ENCODE measurements at places on chromosomes 12 and 14.

DNA sequence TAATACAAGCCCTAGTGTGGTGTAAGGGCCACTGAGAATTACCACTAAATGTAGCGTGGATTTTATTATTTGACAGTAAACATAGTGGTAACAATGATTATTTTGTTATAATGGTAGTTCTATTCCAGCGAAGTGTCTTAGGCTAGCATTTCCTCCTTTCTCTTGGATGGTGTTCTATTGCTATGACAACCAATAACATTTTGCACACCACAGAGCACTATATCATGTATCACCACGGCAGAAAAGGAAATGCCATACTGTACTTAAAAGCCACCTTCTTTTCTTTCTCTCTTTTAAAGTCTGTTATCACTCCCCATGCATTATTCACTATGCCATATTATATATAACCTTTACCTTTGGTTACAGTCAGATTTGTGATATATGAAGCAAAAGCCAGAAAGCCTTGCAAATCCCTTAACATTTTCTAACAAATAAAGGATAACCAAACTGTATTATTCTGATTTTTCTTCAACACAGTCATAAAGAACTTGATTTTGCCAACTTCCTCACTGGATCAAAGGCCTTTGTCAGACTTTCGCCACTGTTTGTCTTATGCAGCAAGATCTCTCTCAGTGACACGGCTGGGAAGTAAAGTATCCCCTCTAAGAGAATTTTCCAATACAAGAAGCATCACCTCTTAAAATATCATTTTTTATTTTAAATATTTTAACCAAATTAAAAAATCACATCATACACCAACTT, 195.8 kb downstream of the FOXN3 start:
- no peak for DNase-seq

GRCh38 chr12:80226576-80226975, 127.2 kb downstream of the OTOGL start:
- no peak for DNase-seq

DNA sequence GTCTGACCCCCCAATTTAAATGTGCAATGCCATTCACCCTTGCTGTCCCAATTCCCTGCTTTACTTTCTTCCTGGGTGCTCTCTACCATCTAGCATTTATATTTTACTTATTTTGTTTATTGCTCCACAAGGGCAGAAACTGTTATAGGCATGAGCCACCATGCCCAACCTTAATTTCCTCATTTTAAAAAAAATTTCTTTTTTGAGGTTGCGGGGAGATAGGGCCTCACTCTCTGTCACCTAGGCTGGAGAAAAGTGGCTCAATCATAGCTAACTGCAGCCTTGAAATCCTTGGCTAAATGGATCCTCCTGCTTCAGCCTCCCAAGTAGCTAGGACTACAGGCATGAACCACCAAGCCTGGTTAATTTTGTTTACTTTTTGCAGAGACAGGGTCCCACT, 13.0 kb downstream of the HPD start:
- DNase-seq = no peak

DNA sequence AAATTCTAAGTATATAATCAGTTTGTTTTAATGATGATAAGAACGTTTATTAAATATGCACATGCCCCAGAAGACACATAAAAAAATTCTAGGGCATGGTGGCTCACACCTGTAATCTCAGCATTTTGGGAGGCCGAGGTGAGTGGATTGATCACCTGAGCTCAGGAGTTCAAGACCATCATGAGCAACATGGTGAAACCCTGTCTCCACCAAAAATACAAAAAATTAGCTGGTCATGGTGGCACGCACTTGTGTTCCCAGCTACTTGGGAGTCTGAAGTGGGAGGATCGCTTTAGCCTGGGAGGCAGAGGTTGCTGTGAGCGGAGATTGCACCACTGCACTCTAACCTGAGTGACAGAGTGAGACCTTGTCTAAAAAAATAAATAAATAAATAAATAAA, 4.0 kb downstream of the CD69 start:
- DNase-seq = no peak

GRCh38 chr12:67626156-67626555, 22.4 kb upstream of the DYRK2 start:
- no peak for DNase-seq

- no peak for DNase-seq
These were observed 54.0 kb downstream of the PRIMA1 start for GRCh38 chr14:93734086-93734822.

GRCh38 chr14:93064411-93065271, 51.1 kb downstream of the ITPK1 start:
- no peak for DNase-seq

GRCh38 chr12:51913071-51914033, 6.0 kb downstream of the ACVRL1 start:
- no peak for DNase-seq

DNA sequence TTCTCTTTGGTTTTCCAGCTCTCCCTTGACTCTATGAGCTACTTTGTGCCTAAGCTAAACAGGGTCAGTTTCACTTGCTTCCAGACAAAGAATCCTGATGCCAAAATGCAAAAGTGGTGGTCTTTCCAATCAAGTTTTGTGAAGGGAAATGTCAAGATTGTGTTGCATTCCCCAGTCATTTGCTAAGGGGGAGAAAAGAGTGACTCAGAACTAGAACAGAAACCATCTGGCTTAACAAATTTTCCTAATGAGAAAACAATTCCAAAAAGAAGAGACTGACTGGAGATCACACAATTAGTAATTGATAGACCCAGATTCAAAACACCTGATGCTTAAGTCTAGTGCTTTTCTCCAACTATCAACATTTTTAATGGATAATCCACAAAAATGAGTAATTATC, 235.1 kb upstream of the DIO2 start:
- no peak for DNase-seq

DNA sequence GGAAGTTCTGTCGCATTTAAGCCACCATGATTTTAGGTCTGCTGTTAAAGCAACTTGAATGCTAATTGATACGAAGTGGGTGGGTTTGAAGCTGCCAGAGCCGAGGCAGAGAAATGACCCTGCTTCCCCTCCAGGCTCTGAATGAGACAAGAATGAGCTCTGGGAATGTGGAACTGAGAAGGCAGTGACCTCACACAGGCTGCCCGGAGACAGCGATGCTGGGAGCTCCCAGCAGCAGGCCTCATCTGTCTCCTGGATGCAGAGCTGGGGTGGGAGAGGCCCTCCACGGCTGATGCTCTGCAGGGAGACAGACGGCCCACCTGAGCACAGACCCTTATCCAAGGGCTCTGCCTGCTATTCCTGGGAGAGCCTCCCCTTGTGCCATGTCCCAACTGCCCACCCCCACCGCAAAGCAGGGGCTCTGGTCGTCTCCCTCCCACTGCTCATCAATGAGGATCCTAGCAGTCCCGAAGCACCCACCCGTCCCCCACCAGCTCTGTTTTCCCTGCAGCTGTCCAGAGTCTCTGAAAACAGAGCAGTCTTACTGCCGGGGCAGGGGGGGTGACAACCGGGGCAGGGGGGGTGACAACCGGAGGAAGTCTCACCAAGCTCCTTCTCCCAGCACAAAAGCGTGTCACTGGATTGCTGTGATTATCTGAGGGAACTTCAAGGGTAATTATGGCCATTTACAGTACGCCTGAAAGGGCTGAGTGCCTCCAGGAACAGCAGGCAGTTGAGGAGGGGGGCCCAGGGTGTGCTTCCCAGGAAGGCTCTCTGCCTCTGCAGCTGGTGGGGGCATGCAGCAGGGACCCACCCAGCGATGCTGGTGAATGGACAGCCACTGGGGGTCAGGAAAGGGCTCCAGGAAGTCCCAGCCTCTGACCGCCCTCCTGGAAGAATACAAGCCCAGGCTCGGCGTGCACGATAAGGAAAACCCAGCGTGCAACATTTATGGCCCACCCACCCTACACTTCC, 67.8 kb downstream of the CHGA start:
- DNase-seq = no peak

- DNase-seq = no peak
These were observed 30.0 kb upstream of the ANP32D start for GRCh38 chr12:48442179-48442847.

DNA sequence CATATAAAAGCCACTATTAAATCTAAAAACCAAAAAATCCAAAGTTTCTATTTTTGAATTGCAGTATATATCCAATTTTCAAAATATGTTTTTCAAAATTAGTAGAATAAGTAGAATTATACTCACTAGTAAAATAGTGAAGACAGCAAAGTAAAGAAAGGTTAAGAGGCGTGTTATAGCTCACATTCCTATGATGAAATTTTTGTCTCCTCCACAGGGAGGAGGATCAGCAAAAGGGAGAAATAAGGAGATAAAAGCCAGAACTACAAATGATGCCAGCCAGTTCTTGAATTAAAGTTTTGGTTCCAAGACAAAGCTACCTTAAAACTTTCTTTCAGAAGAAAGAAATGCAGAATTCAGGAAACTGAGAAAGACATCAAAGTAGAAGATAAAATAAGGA, 50.0 kb downstream of the C2CD5 start:
- no peak for DNase-seq

DNA sequence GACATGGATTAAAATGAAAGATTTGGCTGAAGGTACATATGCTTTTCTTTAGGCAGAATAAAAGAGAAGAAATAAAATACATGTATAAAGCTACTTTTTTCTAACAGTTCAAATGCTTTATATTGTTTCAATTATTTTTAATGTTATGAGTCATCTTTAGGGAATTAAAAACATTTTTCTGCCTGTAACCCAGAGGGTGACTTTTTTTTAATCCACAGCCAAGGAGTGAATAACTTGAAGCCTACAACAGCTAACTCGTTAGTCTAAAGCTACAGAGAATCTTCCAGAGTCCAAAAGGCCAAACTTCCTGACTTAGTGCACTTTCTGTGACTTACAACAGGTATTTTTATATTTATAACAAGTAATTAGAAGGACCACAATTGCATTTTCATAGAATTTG, 151.6 kb downstream of the SEC23A start:
- no peak for DNase-seq

GRCh38 chr12:20520532-20520931, 152.2 kb downstream of the PDE3A start:
- DNase-seq = no peak

- DNase-seq = no peak
These were observed 573 bp downstream of the ARL6IP4 start for GRCh38 chr12:122981036-122981471.

DNA sequence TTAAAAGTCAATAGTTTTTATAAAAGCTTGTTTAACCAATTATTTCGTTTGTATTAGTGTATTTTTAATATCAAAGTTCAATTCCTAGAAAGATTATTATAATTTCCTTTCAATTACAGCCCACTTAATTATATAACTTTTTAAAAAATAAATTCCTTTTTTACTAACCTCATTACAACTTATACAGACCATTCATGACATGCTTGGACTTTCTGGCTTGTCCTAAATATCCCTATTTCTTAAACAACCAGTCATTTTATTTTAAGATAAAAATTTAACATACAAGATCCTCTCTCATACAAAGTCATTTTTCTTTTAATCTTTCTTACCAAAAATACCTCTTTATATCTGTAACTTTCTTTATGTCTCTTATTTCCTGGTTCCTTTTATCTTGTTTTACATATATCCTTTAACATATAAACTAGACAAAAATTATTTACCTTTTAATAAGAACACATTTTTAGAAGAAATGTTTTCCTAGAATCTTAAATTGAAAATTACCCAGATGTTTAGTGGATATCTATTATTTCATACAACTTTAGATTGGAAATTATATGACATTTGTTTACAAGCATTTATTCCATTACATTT, 10.4 kb upstream of the TMEM263 start:
- no peak for DNase-seq

- DNase-seq = no peak
These were observed 25.3 kb downstream of the LRIG3 start for GRCh38 chr12:58895053-58895452.

- DNase-seq = no peak
These were observed 11.6 kb downstream of the PLEKHG3 start for GRCh38 chr14:64715628-64716412.

GRCh38 chr12:119842380-119842779, 34.7 kb downstream of the CIT start:
- DNase-seq = no peak

DNA sequence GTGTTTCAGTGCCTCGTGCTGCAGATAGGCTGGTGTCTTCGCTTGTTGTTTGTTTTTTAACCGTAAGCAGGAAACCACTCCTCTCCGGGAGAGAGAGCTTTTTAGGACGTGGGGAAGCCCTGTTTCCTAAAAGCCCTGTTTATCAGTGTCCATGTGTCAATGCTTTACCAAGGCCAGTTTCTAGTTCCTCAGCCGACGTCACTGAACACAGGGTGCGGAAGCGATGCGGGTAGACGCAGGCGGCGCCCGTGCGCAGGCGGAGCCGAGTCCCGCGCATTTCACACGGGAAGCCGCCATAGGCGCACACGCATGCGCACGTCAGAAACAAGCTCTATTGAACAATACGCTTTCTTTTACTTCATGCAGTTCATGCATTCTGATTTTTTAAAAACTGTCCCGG, 79.8 kb downstream of the GLT1D1 start:
- no peak for DNase-seq

- DNase-seq = no peak
These were observed 55.9 kb downstream of the ZFC3H1 start for GRCh38 chr12:71607494-71608330.

DNA sequence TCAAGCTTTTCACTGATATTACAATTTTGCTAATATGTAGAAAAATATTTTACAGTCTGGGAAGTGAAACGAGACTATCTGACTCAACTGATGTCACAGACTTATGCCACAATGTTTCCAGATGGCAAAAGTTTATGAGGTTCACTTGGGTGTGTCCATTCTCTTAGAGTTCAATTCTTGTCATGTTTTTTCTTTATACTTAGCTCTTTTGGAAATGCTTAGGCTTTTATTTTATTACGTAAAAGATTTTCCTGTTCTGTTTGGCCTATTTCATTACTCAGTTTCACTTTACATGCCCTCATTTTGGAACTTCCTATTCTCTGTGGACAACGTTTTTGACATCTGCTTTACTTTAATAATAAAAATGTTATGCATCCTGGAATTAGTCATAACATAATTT, 2.1 kb upstream of the PDZRN4 start:
- DNase-seq = no peak

- no peak for DNase-seq
These were observed 151.5 kb upstream of the GSC start for GRCh38 chr14:94921456-94921855.

DNA sequence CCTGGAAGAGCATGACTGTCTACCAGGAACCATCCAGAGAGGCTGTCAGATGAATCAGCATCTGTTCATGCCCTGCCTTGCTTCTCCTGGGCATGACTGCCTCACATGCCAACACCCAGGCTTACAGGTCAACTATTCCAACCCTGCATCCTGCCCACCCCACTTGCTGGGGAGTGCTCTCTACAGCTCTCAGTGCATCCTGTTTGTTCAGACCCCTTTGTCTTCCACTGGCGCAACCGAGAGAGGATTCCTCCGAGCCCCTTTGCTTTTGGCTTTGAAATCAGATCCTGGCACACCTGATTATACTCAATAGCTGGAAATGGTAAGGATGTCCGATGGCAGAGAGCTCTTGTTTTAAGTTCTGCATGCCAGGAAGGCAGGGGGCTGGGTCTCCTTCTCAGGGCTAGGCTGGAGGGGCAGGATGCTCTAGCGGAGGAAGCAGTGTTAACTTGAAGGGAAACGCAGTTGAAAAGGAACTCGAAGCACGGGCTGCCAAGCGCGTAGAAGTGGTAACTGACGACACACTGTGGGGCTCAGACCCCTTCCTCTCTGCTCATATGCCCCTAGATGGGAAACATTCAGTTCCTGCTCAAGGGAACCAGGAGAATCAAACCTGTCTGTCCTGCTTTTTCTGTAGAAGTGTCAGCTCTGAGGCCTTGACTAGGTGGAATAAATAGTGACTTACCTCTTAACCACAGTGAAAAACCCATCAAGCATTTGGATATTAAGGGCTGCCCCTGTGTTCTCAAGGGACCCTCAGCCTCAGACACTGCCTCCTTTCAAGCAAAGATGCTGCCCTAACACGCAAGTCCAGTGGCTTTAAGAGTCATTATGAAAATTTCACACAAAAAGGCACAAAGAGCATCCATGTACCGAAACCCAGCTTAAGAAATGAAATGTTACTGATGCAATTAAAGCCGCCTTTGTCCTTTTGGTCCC, 297.5 kb downstream of the ZFP36L1 start:
- DNase-seq = no peak
